ENCODE measurements at places on chromosomes 1 and 21. TPM values are rescaled to one million over a fixed set of nuclear protein-coding genes. Genes with fewer than 3 reads are reported as not detected.

DNA sequence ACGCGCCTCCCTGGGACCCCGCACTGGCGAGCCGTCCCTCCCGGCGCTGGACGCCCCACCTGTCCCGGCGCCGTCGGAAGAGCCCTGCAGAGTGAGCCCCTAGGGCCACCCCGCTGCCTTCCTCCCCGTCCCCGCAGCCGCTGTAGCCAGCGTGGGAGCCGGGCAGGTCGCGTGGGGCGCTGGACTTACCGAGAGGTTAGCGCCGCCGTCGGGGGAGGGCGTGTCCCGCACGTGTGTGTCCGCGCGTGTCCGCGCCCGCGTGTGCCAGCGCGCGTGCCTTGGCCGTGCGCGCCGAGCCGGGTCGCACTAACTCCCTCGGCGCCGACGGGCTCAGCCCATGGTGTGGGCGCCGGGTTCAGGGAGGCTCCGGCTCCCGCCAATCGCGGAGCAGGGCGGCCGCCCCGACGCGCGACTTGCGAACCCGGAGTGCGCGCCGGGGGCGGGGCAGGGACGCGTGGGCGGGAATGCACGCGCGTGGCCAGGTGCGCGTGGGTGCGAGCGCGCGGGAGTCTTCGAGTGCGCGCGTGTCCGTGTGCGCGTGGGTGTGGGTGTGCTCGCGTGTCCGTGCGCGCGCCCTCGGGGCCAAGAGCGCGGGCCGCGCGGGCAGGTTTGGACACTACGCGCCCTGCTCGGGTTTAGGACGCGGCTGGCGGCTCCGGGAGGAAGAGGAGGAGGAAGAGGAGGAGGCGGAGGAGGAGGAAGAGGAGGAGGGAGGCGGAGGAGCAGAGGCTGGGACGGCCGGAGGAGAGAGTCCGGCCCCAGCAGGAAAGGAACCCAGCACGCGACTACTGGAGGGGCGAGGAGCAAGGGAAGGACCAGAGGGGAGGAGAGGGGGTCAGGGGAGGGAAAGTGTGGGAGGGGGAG, 145.2 kb upstream of the ETS2 start:
- H3K36me3 ChIP-seq, result no peaks in the 10 kb centered on the region

GRCh38 chr1:246151796-246152434, 355.2 kb downstream of the SMYD3 start:
- DNase-seq, result no peak
- no peaks in the 10 kb centered on the region for H3K4me1 ChIP-seq
- H3K27ac ChIP-seq, result no peak overlapping the region
- no peaks in the 10 kb centered on the region for H3K36me3 ChIP-seq
- no peaks in the 10 kb centered on the region for H3K27me3 ChIP-seq
- no peak overlapping the region for H3K4me3 ChIP-seq

EVA1C gene
- total RNA-seq, result not detected

- no peak overlapping the region for H3K27ac ChIP-seq
- H3K4me3 ChIP-seq, result no peak overlapping the region
- no peak for DNase-seq
- H3K36me3 ChIP-seq, result no peaks in the 10 kb centered on the region
- no peaks in the 10 kb centered on the region for H3K4me1 ChIP-seq
- H3K27me3 ChIP-seq, result no peaks in the 10 kb centered on the region
Measured at GRCh38 chr1:218481116-218481775, 136.1 kb downstream of the TGFB2 start.

FCRL2 gene
- total RNA-seq, result 0.36 TPM

DMRTA2 gene
- not detected for total RNA-seq

- H3K4me1 ChIP-seq, result no peaks in the 10 kb centered on the region
- H3K27me3 ChIP-seq, result no peaks in the 10 kb centered on the region
- H3K27ac ChIP-seq, result no peak overlapping the region
- H3K4me3 ChIP-seq, result no peak overlapping the region
- no peaks in the 10 kb centered on the region for H3K36me3 ChIP-seq
Measured at GRCh38 chr21:40610345-40610744, 236.6 kb downstream of the DSCAM start.

DNA sequence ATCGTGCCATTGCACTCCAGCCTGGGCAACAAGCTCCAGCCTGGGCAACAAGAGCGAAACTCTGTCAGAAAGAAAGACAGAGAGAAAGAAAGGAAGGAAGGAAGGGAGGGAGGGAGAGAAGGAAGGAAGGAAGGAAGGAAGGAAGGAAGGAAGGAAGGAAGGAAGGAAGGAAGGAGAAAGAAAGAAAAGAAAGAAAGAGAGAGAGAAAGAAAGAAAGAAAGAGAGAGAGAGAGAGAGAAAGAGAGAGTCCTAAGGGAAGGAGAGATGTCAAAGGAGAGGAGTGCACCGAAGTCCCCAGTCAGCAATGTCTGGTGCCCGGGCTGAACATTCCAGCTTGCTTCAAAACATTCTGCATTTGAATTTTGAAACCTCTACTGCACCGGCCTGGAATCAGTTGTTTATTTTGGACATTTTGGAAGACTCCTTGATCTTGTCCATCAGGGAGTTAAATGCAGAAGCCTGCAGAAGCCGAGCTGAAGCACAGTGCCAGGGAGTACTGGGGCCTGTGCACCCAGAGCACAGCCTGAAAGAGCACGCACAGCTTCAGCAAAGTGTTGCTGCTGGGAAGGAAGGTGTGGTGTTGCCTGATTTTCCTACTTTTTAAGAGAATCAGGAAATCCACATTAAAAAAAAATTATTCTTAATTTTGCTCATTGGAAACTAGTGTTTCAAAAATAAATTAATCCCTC, 3.7 kb upstream of the IGSF3 start:
- DNase-seq, result no peak
- H3K27ac ChIP-seq, result no peak overlapping the region
- no peaks in the 10 kb centered on the region for H3K27me3 ChIP-seq
- H3K4me1 ChIP-seq, result no peaks in the 10 kb centered on the region
- no peaks in the 10 kb centered on the region for H3K36me3 ChIP-seq

PDE4B gene
- total RNA-seq, result 6.3 TPM

All from GM12878 (cell line).